ENCODE measurements at places on chromosomes 7 and 10. TPM values are rescaled to one million over a fixed set of nuclear protein-coding genes. Genes with fewer than 3 reads are reported as not detected.

The MOGAT3 gene
- total RNA-seq = not detected

The CRHR2 gene
- 0.22 TPM for total RNA-seq

The TMEM140 gene
- 16.5 TPM for total RNA-seq

The IRF5 gene
- 2.9 TPM for total RNA-seq

The CNTNAP2 gene
- 0.22 TPM for total RNA-seq

The DYNC1I1 gene
- 39.0 TPM for total RNA-seq

The KIF11 gene
- total RNA-seq = 0.64 TPM

The TUBB8 gene
- not detected for total RNA-seq

The SEMA3A gene
- total RNA-seq = 1.2 TPM

The SLC26A4 gene
- total RNA-seq = 0.40 TPM

The ZKSCAN5 gene
- 6.3 TPM for total RNA-seq

The RNF32 gene
- not detected for total RNA-seq

The DLG5 gene
- total RNA-seq = 9.5 TPM

The ALOX5 gene
- total RNA-seq = 4.5 TPM

The PRF1 gene
- 3.2 TPM for total RNA-seq

The ZWINT gene
- total RNA-seq = 1.8 TPM

The ABCB4 gene
- total RNA-seq = 5.7 TPM

The GIMAP7 gene
- 24.1 TPM for total RNA-seq

The SPDYE9 gene
- total RNA-seq = not detected

The MUC3A gene
- total RNA-seq = 0.57 TPM

The PRKAR2B gene
- 24.2 TPM for total RNA-seq

The OTUD1 gene
- total RNA-seq = 14.6 TPM

The GNG11 gene
- total RNA-seq = 20.3 TPM

The ASB15 gene
- total RNA-seq = 96.2 TPM

The CDK14 gene
- 23.9 TPM for total RNA-seq

The PNLIPRP1 gene
- total RNA-seq = not detected

The TDRD1 gene
- total RNA-seq = 2.7 TPM

The PRSS1 gene
- not detected for total RNA-seq

The CAMK1D gene
- total RNA-seq = 8.9 TPM

The JAKMIP3 gene
- total RNA-seq = 2.0 TPM

The HMX2 gene
- total RNA-seq = not detected

The ARHGEF35 gene
- total RNA-seq = 0.94 TPM

The ITGA8 gene
- 0.82 TPM for total RNA-seq

The DOCK1 gene
- total RNA-seq = 16.3 TPM

The RAB11FIP2 gene
- total RNA-seq = 13.1 TPM

The PIK3AP1 gene
- total RNA-seq = 7.5 TPM

The RTKN2 gene
- not detected for total RNA-seq

The GHRHR gene
- not detected for total RNA-seq

The RAB19 gene
- not detected for total RNA-seq

All from left ventricle myocardium superior (tissue), 1 donor.